Activated CD4-positive, alpha-beta T cell treated with anti-CD3 and anti-CD28 coated beads, Interleukin-2, amount 50 U/mL, for 48 hours (primary cell): ENCODE measurements at places on chromosomes 5 and 9.

GRCh38 chr9:25129537-25129936, 548.7 kb downstream of the TUSC1 start:
- DNase-seq = no peak

DNA sequence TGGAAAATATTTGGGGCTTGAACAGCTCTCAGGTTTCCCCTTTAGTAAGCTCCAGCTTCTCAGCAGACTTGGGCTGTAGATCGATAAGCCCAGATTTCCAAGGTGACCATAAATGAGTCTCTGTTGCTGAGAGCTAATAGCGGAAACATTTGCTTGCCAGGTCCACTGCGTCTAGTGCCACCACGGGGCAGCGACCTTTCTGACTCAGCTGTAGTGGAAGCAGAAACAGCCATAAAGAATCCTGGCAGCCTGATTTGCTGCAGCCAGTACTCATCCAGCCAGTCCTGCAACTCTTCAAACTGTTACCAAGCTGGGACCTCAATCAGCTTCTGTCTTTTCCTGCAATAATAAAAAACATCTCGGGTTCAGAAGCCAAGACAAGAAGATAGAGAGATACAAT, 241.7 kb downstream of the DOCK8 start:
- DNase-seq = no peak

- DNase-seq = no peak
These were observed 101.1 kb downstream of the RGS3 start for GRCh38 chr9:113564498-113565237.

- DNase-seq = no peak
These were observed 73.7 kb downstream of the GADD45G start for GRCh38 chr9:89678396-89679015.

- DNase-seq = no peak
These were observed 73.0 kb upstream of the GPR151 start for GRCh38 chr5:146589028-146589345.

- peak; percentile 65 for DNase-seq
These were observed 166.8 kb downstream of the ARHGEF28 start for GRCh38 chr5:73792687-73793320.

DNA sequence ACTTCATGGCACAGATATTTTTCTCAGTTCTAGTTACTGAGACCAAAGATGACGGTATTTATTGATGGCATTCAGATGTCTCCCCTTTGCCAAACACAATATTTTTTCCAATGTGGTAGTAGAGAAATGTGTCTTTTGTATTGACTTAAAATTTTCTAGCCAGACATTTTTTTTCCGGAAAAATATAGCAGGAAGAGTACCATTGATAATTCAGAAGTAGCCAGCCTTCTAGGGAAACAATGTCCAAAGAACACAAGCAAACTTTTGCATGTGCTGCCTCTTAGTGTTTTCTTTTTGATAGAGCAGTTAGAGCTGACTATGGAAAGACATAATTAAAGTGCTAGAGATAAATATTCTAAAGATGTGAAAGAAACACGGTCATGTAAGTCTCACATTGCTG, 231.4 kb downstream of the MARCHF11 start:
- no peak for DNase-seq

DNA sequence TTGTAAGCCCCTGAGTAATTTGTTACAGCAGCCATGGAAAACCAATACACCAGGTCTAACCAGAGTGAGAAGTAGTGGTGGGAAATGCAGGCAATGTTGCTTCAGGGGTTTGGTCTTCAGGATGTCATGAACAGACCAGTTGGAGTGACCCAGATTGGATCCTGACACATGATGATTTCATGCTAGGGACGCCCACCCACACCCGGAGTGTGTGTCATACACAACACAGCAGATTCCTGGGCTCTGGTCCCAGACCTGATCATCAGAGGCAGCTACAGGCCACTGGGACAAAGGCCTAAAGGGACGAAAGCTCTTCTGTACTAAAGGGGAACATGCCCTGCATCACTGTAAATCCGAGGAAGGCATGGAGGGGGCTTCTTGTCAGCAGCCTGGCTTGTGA, 194.2 kb downstream of the NSG2 start:
- DNase-seq = no peak

GRCh38 chr5:93101661-93102060, 479.4 kb downstream of the NR2F1-AS1 start:
- DNase-seq = no peak

DNA sequence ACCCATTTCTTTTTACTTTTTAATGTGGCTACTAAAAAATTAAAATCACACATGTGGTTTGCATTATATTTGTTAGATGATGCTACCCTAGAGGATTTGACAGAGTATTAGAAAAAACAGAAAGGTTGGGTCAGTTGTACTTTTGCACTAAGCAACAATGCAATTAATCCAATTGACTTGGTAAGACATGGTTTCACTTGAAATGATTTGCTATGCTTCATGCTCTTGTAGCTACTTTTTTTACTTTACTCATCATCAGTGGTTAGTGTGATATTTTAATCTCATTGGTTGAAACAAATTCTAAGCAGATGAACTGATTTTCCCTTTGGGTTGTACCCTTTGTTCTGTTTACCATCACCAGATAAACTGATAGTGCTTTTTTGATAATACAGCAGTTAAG, 39.4 kb downstream of the HMHB1 start:
- no peak for DNase-seq

DNA sequence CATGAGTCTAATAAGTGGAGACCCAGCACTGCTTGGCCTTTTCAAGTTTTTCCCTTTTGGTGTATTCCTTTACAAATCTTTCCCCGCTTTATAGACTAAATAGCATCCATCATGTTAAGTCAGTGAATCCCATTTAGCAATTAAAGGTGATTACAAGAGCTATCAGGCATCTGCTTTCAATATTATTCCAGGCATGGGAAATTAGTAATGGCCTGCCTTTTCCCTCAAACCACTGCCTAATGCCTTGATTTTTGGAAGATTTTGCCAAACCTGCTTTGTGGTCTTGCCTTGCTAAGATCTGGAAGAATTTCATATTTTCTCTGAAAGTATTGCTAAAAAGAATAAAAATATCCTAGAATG, 102.8 kb upstream of the GNA14 start:
- DNase-seq = no peak

GRCh38 chr9:128162215-128163026, 2.4 kb downstream of the BBLN start:
- DNase-seq = no peak

DNA sequence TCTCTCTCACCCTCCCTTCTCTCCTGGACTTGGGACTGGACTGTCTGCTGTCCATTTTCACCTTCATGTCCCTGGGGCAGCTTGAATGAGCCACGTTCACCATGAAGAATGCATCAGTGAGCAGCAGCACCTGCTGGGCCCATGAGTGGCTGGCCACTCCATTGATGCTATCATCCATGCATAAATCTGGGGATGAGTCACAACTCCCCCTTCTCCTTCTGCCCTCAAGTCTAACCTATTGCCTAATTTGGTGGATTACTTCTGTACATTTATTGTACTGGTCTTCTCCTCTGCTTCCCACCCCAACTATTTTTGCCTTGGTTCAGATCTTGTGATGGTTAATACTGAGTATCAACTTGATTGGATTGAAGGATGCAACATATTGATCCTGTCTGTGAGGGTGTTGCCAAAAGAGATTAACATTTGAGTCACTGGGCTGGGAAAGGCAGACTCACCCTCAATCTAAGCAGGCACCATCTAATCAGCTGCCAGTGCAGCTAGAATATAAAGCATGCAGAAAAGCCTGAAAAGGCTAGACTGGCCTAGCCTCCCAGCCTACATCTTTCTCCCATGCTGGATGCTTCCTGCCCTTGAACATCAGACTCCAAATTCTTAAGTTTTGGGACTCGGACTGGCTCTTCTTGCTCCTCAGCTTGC, 46.7 kb downstream of the GDNF start:
- DNase-seq = no peak

DNA sequence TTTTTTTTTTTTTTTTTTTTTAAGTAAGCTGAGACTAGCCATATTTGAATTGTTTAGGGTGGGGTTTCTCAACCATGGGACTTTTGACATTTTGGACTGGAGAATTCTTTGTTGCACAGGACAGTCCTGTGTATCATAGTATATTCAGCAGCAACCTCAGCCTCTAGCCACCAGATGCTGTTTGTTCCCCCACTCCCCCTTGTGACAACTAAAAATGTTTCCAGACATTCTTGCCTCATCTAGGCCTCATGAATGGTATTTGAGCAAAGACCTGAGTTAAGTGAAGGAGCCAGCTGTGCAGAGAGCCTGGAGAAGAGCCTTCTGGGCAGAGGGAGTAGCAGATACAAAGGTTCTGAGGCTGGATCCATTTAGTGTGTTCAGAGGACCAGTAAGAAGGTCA, 155.9 kb downstream of the SGCD start:
- DNase-seq = no peak

DNA sequence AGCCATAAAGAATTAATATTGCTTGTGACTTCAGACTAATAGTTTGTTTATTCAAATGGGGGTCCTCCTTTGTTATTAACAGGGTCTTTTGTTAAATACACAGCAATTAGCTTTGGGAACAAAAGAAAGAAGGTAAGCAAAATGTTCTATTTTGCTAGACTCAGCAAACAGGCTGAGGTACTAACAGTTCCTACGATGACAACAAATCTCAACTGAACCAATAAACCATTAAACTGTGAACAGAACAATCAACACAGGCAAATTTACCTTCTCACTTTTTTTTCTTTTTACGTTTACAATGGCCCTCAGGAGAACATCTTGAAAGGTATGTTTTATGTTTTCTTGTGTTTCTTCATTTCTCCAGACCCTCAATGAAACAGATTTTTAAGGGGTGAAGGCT, 207.2 kb downstream of the NFIB start:
- no peak for DNase-seq

- DNase-seq = no peak
These were observed 3.4 kb upstream of the ZBTB5 start for GRCh38 chr9:37468620-37469019.

DNA sequence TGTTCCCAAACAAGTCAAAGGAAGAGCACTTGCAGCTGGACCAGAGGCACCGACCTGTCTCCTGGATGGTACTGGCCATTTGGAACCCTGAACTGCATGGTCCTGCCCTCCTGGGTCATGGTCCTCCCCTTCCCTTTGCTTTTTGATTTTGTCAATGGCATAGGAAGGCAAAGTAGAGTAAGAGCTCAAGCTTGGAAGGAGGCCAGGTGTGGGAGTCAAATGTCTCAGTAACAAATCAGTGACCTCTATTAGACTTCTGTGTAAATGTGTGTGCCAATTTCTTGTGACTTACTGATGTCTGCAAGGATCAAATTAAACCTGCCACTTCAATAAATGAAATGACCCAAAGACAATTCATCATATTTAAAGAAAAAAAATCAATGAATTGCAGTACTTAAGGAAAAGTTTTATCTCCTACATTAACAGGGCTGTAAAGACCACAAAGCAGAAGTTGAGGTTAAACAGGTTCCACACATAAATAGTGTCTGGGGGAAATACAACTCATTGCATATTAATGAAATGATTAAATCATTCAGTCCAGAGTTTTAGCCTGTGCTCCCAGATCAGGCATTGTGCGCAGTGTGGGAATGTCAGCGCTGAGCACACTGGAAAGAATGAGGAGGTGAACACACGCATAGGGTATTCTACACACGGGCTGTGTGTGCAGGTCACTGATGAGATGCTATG, 32.7 kb downstream of the OSMR start:
- no peak for DNase-seq

GRCh38 chr5:39517800-39518199, 93.0 kb upstream of the DAB2 start:
- DNase-seq = no peak

DNA sequence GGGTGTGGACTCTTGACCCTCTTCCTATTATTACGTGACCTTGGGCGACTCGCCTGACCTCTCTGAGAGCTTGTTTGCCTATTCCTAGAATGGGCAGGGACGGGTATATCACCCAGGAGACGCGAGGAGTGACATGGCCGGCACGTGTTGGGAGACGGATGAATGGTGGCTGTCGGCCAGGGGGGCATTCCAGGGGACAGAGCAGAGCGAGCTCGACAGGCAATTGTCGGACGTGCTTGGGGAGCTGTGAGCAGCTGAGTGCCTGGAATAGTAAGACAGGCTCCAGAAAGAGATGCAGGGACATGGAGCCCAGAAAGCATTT, 29.3 kb upstream of the UNC5A start:
- DNase-seq = no peak

- DNase-seq = no peak
These were observed 79.4 kb downstream of the NLN start for GRCh38 chr5:65801352-65801783.

DNA sequence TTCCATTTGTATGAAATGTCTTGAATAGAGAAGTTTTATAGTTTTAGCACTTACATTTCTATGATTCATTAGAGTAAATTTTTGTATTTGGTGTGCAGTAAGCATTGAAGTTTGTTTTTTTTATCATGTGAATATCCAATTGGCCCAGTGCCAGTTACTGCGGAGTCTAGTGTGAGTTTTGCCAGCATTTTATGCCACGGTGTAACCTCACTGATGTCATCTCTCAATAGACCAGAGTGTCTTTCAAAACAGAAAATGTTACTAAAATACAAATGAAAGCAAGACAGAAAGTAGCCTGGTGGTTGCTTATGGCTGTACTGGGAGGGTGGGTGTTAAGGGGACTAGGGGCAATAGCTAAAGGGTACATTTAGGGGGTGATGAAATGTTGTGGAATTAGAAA, 62.8 kb downstream of the IPPK start:
- DNase-seq = no peak

DNA sequence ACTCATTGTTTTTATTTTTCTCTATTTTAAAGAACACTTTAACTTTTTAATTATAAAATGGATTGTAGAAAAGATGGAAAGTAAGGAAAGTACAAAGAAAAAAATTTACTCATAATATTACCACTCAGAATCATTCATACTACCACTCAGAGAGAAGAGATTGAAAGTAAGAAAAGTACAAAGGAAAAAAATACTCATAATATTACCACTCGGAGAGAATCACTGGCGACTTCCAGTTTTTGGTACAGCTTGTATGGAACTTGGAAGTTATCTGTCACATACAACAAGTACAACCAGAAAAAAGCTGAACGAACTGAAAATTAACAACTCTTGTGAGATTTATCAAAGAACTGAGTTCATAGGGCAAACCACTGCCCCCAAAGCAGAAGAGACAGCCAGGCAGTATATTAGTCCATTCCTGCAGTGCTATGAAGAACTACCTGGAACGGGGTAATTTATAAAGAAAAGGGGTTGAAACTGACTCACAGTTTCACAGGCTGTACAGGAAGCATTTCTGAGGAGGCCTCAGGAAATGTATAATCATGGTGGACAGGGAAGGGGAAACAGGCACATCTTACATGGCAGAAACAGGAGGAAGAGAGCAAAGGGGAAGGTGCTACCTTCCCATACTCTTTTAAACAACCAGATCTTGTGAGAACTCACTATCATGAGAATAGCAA, 183.9 kb downstream of the SMARCA2 start:
- DNase-seq = no peak

- no peak for DNase-seq
These were observed 61.7 kb upstream of the IFNK start for GRCh38 chr9:27462434-27462833.

- no peak for DNase-seq
These were observed 126.9 kb upstream of the PDE4D start for GRCh38 chr5:60020457-60020856.

- no peak for DNase-seq
These were observed 141.4 kb downstream of the TMEM38B start for GRCh38 chr9:105835721-105836120.

GRCh38 chr9:125360601-125361000, 99.0 kb downstream of the GAPVD1 start:
- DNase-seq = no peak

- no peak for DNase-seq
These were observed 39.9 kb downstream of the CRB2 start for GRCh38 chr9:123395689-123396511.
